Neural crest cell (in vitro differentiated cells): ENCODE measurements at places on chromosomes 5 and 9. TPM values are rescaled to one million over a fixed set of nuclear protein-coding genes. Genes with fewer than 3 reads are reported as not detected.

GRCh38 chr5:151083081-151083676, 2.3 kb upstream of the TNIP1 start:
- peak overlapping the region; percentile 84 for H3K4me3 ChIP-seq
- H3K4me1 ChIP-seq, result peaks cover 30% of the 10 kb centered on the region
- H3K27ac ChIP-seq, result no peak overlapping the region
- DNase-seq, result no peak

GRCh38 chr9:3511551-3511950, 14.2 kb downstream of the RFX3 start:
- peaks cover 9% of the 10 kb centered on the region for H3K36me3 ChIP-seq
- H3K27me3 ChIP-seq, result no peaks in the 10 kb centered on the region
- H3K4me3 ChIP-seq, result no peak overlapping the region
- peaks cover 51% of the 10 kb centered on the region for H3K4me1 ChIP-seq

- peak overlapping the region; percentile 10 for H3K27ac ChIP-seq
- no peak overlapping the region for H3K4me3 ChIP-seq
- no peak for DNase-seq
- peaks cover 5% of the 10 kb centered on the region for H3K36me3 ChIP-seq
Observed at GRCh38 chr5:136382071-136382470, 16.7 kb upstream of the TRPC7 start.

The FAM221B gene
- total RNA-seq, result 0.19 and 0.43 TPM in 2 replicates

The ZMAT2 gene
- total RNA-seq, result 53.0 and 55.0 TPM in 2 replicates

GRCh38 chr9:125990186-125990792, 243.1 kb downstream of the PBX3 start:
- H3K27ac ChIP-seq, result peak overlapping the region; percentile 89
- H3K36me3 ChIP-seq, result no peaks in the 10 kb centered on the region
- peak overlapping the region; percentile 24 for H3K4me3 ChIP-seq
- H3K4me1 ChIP-seq, result peaks cover 7% of the 10 kb centered on the region
- no peak for DNase-seq
- H3K27me3 ChIP-seq, result no peaks in the 10 kb centered on the region

GRCh38 chr9:127548352-127548881, 63.7 kb upstream of the STXBP1 start:
- H3K4me1 ChIP-seq, result peaks cover 49% of the 10 kb centered on the region
- no peaks in the 10 kb centered on the region for H3K27me3 ChIP-seq
- H3K27ac ChIP-seq, result no peak overlapping the region
- H3K36me3 ChIP-seq, result no peaks in the 10 kb centered on the region

- DNase-seq, result peak; percentile 64
- no peak overlapping the region for H3K4me3 ChIP-seq
- no peak overlapping the region for H3K27ac ChIP-seq
- H3K4me1 ChIP-seq, result peaks cover 22% of the 10 kb centered on the region
Observed at GRCh38 chr5:72611118-72611730, 104.0 kb upstream of the ZNF366 start.

The GALNT12 gene
- 4.6 and 4.9 TPM in 2 replicates for total RNA-seq

The RUSC2 gene
- total RNA-seq, result 17.4 and 20.1 TPM in 2 replicates

DNA sequence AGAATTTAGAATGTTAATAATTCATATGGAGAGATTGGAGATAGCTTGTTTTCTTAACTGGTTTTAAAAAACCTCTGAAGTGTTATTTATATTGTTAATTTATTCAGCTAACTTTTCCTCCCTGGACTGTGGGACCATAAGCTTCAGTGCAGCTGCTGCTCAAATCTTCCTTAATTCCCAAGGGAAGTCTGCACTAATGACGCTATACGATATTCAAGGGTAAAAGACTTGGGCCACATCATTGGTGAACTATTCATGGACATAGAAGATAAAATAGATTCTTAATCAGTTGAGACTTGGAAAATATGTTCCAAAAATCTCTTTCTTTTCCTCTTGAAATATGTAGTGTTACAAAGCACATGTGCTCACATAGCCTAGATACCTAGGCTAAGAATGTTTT, 31.1 kb upstream of the GAS1 start:
- no peak overlapping the region for H3K27ac ChIP-seq
- DNase-seq, result no peak
- no peaks in the 10 kb centered on the region for H3K36me3 ChIP-seq
- no peak overlapping the region for H3K4me3 ChIP-seq
- H3K27me3 ChIP-seq, result no peaks in the 10 kb centered on the region

DNA sequence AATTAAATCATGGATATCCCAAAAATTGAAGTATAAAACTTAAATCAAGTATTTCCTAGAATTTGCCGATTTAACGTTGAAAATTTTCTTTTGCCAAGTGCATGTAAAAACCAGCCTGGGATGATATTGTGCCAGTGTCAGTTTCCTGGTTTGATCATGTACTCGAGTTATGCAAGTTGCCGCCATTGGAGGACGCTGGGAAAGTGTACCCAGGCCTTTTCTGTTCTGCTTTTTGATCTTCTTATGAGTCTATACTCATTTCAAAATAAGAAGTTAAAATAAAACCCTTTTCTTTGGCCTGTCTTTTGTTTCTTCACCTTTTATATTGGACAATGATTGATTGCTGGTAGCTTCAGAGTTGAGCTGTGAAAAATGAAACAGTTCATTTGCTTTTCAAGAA, 93.1 kb upstream of the NFIL3 start:
- peaks cover 7% of the 10 kb centered on the region for H3K4me1 ChIP-seq
- no peak overlapping the region for H3K4me3 ChIP-seq
- no peak for DNase-seq
- no peaks in the 10 kb centered on the region for H3K27me3 ChIP-seq
- H3K36me3 ChIP-seq, result peaks cover 4% of the 10 kb centered on the region
- no peak overlapping the region for H3K27ac ChIP-seq

The PTPN3 gene
- total RNA-seq, result 1.1 and 1.3 TPM in 2 replicates

DNA sequence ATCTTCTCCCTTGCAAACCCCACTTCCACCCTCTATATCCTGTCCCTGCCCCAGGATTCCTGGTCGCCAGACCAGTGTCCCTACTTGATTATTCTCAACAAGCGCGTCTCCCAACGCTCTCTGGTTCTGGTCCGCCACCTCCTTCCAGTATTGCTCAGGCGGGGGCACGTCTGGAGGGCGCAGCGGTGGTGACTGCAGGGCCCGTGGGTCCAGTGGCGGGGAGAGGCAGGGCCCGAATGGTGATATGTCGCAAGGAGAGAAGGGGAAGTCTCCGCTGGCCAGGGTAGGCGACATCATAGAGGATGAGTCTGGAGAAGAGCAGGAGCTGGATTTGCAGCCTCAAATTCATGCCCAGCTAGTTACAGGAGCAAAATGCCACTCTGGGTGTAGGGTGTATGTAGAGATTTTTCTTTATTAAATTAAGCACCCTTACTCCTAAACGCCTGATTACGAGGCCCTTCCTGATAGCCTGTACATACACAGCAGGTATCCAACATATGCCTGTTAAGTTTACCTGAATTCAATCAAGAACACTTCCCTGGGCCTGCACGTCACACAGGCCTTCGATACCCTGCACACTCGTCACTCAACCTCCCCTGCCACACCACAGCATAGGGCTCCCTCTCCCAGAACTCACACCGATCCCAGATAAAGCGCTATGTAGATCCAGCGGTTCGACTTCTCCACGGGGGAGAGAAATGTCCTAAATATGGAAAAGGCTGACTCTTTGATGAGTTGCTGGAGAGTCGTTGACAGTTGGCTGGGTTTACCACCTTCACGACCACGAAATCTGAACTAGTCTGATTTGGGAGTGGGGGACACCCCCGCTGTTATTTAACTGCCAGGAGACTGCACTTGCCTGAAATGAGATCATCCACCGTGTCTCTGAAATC, 4.8 kb downstream of the MCIDAS start:
- H3K27ac ChIP-seq, result no peak overlapping the region
- H3K4me1 ChIP-seq, result peaks cover 20% of the 10 kb centered on the region
- no peak for DNase-seq
- H3K36me3 ChIP-seq, result peaks cover 2% of the 10 kb centered on the region
- peaks cover 95% of the 10 kb centered on the region for H3K27me3 ChIP-seq

- no peak for DNase-seq
- H3K27ac ChIP-seq, result no peak overlapping the region
- no peak overlapping the region for H3K4me3 ChIP-seq
Observed at GRCh38 chr9:99509900-99510535, 287.9 kb downstream of the SEC61B start.

- no peak for DNase-seq
- no peak overlapping the region for H3K4me3 ChIP-seq
- peaks cover 11% of the 10 kb centered on the region for H3K4me1 ChIP-seq
- no peaks in the 10 kb centered on the region for H3K36me3 ChIP-seq
- no peaks in the 10 kb centered on the region for H3K27me3 ChIP-seq
Observed at GRCh38 chr5:158364367-158364766, 505.4 kb upstream of the CLINT1 start.

- no peaks in the 10 kb centered on the region for H3K27me3 ChIP-seq
- no peak overlapping the region for H3K4me3 ChIP-seq
- H3K36me3 ChIP-seq, result no peaks in the 10 kb centered on the region
- no peak for DNase-seq
Observed at GRCh38 chr9:6247266-6247665, 31.7 kb downstream of the IL33 start.
